Aortic smooth muscle cell (primary cell): ENCODE measurements at places on chromosomes 2 and 18. TPM values are rescaled to one million over a fixed set of nuclear protein-coding genes. Genes with fewer than 3 reads are reported as not detected.

HS6ST1 gene
- total RNA-seq, result 7.1 and 9.5 TPM in 2 replicates

GALNT13 gene
- 1.6 and 1.7 TPM in 2 replicates for total RNA-seq

CREB1 gene
- 31.7 and 38.0 TPM in 2 replicates for total RNA-seq

UGT1A3 gene
- total RNA-seq, result not detected in 2 replicates

MC2R gene
- not detected in 2 replicates for total RNA-seq

TTR gene
- not detected in 2 replicates for total RNA-seq

HSBP1L1 gene
- 5.2 and 5.4 TPM in 2 replicates for total RNA-seq

ANKRD30BL gene
- total RNA-seq, result not detected in 2 replicates

POTEI gene
- total RNA-seq, result not detected in 2 replicates

HOXD8 gene
- total RNA-seq, result 0.06 TPM in 1 of 2 replicates, not detected in the other

UGT1A8 gene
- not detected in 2 replicates for total RNA-seq

FSHR gene
- not detected in 2 replicates for total RNA-seq

CHN1 gene
- 3.6 and 4.4 TPM in 2 replicates for total RNA-seq

TUBB8B gene
- total RNA-seq, result not detected in 2 replicates

GCA gene
- total RNA-seq, result 9.5 and 10.6 TPM in 2 replicates

FHOD3 gene
- total RNA-seq, result 0.92 and 2.3 TPM in 2 replicates

FAM210A gene
- 18.8 and 19.3 TPM in 2 replicates for total RNA-seq

CPLX4 gene
- not detected in 2 replicates for total RNA-seq
